ENCODE measurements at places on chromosomes 5 and 9. TPM values are rescaled to one million over a fixed set of nuclear protein-coding genes. Genes with fewer than 3 reads are reported as not detected.

GRCh38 chr9:125990186-125990792, 243.1 kb downstream of the PBX3 start:
- no peak for DNase-seq

GRCh38 chr5:142686210-142686734, 382 bp upstream of the FGF1 start:
- no peak for DNase-seq

DNA sequence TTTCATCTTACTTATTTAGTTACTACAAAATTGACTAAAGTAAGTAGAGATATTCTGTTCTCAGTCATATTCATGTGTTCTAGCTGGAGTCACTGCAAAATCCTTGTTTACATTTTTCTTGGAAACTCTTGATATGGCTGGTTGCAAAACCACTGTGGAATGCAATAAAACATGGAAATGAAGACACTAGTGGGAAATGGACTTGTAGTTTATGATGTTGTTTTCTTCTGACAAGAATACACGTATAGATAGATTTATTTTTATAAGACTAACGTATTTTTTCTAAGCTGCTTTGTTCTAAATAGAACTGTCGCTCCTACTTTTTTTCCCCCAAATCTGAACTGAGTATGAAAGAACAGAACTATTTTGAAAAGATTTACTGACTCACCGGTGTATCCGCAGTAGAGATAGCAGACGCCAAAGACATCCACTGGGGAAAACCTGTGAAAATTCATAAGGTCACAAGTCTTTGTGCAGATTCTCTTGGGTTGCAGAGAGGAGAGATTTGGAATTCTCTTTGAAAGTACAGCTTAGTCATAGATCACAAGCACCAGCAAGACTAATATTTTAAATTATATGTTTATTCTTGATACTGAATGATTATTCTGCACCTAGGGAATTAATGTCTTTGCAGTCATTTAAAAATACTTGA, 119.6 kb upstream of the TAF11L2 start:
- no peak for DNase-seq

The EFNA5 gene
- 20.9 TPM for total RNA-seq

- DNase-seq: no peak
Measured at GRCh38 chr9:136363949-136364748, 605 bp upstream of the DNLZ start.

- no peak for DNase-seq
Measured at GRCh38 chr9:115195912-115196311, 78.0 kb upstream of the TNC start.

DNA sequence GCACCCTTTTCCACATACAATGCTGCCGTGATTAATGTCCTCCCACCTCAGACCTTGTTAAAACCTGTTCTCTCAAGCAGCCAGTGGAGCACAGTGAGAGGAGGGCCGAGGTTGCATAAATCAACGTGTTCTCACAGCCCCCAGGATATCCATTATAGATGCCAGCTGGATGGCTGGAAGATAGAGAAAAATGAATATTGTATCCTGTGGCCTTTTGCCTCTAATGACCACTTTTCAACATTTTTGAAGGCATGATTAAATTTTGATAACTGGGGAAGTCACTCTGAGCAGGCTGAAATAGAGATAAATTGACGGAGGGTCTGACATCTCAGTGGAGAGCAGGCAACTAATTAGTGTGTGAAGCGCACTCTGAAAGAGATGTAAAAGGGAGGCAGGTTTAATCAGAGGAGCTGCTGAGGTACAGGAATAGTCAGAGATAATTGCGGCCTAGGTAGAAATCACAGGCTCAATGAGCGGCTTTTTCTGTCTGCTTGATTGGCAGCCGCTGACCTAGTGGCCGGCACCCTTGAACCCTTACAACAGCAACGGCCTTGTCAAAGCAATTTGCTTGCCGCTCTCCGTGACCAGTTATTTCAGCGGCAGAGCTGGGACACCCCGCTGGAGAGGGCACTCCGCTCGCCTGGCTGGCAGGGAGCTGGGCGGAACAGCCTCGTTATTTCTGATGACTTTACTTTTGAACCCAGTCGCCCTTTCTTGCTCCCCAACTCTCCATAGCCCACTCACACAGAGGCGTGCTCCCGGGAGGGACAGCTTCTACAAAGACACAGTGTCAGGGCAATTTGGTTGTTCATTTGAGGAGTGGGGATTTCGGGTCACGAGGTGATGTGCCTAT, 560.7 kb downstream of the PSAT1 start:
- DNase-seq: no peak

The IL13 gene
- total RNA-seq: not detected

GRCh38 chr5:30030101-30030500, 1163.4 kb upstream of the CDH6 start:
- DNase-seq: no peak

The ISCA1 gene
- 75.0 TPM for total RNA-seq

The MAP1B gene
- 133 TPM for total RNA-seq

The GADD45G gene
- 12.2 TPM for total RNA-seq

- no peak for DNase-seq
Measured at GRCh38 chr5:82164977-82165713, 113.0 kb downstream of the RPS23 start.

The LCN9 gene
- not detected for total RNA-seq

The ETF1 gene
- total RNA-seq: 71.3 TPM

The RAD50 gene
- 27.5 TPM for total RNA-seq

DNA sequence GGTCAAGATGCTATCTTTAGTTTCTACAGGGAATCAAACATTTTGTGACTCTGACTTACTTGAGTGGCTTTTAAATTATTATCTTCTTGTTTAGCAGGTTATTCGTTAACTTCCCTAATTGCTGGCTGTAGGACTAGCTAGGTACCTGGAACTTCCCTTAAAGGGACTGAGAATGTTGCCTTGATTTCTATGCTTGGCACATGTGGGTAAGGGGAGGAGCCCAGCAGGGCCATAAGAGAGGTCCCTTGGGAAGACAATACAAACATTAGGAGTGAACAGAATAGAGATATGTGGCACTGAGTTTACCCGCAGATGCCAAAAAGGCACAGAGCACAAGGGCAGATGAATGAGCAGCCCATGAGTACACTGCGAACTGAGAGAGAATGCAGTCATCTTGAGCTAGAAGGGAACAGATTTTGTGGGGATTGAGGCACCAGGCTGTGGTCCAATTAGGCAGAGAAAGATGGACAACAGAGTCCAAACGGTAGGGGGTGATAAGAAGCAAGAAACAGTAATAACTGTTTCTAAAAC, 9.8 kb downstream of the CKMT2 start:
- DNase-seq: no peak

DNA sequence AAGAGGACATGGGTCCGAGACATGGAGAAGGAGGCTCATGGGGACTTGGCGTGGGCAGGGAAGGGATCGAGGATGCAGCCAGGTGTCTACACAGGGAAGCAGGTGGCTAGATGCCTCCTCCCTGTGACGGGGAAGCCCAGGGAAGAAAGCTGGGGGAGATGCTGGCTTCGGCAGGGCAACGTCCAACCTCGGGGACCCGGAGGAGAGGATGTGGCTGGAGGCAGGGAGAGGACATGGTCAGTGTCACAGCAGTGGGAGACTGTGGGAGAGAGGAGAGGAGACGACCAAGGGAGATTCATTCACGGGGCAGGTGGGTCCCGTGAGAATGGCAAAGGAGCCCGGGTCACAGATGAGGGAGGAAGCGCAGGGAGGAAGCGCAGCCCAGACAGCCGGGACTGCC, 73.2 kb upstream of the PHYKPL start:
- DNase-seq: no peak

- no peak for DNase-seq
Measured at GRCh38 chr5:169430671-169431070, 129.7 kb upstream of the SLIT3 start.

DNA sequence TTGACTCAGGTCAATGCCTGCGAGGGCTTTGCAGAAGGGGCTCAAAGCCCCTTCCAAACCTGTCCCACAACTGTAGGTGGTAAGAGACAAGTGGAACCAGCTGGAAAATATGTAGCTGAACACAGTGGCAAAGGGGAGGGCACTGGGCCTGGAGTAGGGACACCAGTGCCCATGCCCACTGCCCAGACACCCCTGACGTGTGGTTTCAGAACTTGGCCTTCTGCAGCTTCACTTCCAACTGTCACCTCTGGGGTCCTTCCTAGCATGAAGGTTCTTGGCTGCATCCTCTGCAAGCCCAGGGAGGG, 233.1 kb upstream of the IRX1 start:
- DNase-seq: no peak

DNA sequence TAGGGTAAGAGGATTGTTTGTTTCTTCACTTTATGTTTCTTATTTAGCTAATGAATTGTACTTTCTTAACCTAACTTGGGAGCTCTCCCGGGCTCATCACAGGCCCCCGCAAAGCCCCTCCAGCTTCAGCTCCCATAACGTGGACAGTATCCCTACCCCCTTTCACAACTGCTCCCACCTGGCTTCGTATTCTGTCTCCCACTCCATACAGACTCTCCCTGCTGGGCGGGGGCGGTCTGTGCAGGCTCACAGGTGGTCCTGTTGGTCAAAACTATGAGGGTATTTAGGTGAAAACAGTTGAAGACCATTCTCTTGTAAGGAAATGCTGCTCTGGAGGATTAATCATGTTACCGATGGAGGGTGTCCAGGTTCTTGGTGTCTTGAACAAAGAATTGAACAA, 805.3 kb downstream of the SEMA5A start:
- no peak for DNase-seq

- DNase-seq: no peak
Measured at GRCh38 chr9:135055181-135055580, 32.3 kb upstream of the OLFM1 start.

GRCh38 chr5:169094586-169095409, 206.1 kb downstream of the SLIT3 start:
- DNase-seq: no peak

The ZNG1C gene
- total RNA-seq: 5.8 TPM

The CATSPER3 gene
- 0.54 TPM for total RNA-seq

DNA sequence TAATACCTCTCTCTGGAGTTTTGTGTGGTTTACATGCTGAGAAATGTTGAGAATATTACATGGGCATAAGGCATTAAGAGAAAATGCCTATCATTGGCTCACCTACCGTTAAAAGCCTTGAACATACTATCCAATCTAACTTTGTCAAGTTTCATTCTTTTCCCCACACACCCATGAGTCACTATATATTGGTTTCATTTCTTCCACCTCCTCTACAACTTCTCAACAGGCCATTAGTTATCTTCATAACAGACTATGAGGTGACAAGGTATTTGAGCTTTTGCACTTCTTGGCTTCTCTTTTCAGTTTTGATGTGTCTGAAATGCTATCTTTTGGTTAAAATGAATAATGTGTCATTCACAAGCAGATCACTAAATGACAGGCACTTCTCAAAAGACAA, 288.0 kb downstream of the KCNN2 start:
- DNase-seq: no peak

- DNase-seq: no peak
Measured at GRCh38 chr5:173679909-173680630, 63.6 kb upstream of the BOD1 start.

- no peak for DNase-seq
Measured at GRCh38 chr5:35417040-35417439, 186.8 kb upstream of the PRLR start.

GRCh38 chr5:132444841-132445639, 45.5 kb downstream of the IRF1 start:
- DNase-seq: no peak

- DNase-seq: no peak
Measured at GRCh38 chr5:164422400-164422799, 917.0 kb downstream of the MAT2B start.

GRCh38 chr9:114112778-114113584, 13.9 kb upstream of the KIF12 start:
- peak; percentile 90 for DNase-seq

GRCh38 chr5:116448450-116448849, 126.2 kb downstream of the SEMA6A start:
- no peak for DNase-seq

GRCh38 chr5:137141779-137142178, 357.3 kb downstream of the SPOCK1 start:
- no peak for DNase-seq

The RALGPS1 gene
- 15.4 TPM for total RNA-seq

DNA sequence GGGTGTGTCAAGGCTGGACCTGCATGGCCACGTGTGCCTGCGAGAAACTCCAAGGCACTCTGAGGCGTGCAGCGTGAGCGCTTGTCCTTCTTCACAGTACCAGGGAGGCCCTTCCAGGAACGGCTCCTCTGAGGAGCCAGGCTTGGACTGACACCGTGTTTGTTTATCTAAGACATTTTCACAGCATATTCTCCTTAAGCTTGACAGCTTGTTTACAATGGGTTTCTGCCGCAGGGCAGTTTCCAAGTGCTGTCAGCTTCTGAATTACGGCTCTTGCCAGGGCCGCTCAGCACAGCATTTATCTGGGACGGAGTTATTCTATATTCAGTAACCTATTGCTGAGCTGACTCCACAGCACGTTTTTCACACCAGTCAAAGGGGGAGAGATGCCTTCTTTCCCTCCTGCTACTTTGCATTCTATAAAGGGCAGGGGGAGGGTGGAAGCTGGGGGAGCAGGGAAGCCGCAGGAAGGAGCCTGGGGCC, 98.4 kb downstream of the LMNB1 start:
- no peak for DNase-seq

- no peak for DNase-seq
Measured at GRCh38 chr5:151661968-151662732, 24.6 kb downstream of the SPARC start.

DNA sequence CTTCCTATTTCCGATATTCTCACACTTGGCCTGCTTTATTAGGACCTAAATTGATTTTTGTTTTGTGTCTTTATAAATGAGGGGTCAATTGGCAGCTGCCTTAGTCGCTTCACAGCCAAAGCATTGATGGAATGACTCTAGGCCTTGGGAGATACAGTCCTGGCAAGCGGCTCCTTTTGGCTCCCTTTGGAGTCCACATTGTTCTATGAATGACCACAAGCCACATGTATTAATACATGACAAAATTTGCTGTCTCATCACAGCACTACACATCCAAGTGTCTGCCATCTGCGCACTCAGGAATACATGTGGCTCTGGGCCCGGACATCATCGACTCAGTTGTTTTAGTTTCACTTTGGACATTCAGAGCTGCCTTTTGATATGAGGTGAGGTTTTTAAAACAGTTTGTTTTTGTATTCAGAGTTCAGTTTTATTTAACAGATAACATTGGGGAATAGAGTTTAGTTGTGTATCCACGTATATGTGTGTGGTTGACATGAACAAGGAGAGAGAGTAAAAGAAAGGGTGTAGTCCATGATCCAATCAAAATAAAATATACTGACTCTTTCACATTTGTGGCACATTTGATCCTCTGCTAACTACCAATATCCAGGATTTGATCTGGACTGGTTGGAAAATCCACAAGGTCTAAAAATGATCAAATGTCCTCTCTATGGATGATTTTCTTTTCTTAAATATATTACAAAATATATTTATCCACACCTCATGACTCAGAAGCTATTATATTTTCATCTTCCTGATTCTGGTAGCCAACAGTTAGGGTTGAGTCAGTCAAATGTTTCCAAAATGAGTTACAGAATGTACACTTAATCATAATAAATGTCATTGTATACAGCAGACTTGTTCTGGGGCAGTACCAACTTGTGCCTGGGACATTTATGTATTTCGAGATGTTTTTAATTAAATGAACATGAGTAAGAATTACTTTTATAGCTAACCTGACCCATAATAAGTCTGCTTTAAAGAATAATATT, 114.0 kb upstream of the MTAP start:
- DNase-seq: no peak

The SEMA4D gene
- 20.2 TPM for total RNA-seq

The AQP7 gene
- total RNA-seq: 104 TPM

The C5orf46 gene
- 3.8 TPM for total RNA-seq

The TTC1 gene
- 83.6 TPM for total RNA-seq

All from heart left ventricle (tissue), 16 donors.